ENCODE measurements at places on chromosomes 12 and 14.

DNA sequence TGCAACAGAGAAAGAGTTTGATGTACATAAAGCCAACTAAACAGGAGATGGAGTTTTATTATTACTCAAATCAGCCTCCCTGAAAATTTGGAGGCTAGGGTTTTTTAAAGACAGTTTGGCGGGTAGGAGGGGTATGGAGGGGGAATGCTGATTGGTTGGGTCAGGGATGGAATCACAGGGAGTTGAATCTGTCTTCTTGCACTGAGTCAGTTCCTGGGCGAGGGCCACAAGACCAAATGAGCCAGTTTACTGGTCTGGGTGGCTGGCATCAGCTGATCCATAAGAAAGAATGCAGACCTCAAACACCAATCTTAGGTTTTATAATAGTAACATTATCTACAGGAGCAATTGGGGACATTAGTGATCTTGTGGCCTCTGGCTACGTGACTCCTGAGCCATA lies 64.9 kb downstream of the RIN3 start:
- DNase-seq: no peak

- peak; percentile 55 for DNase-seq
Measured at GRCh38 chr12:68538726-68539614, 71.7 kb upstream of the RAP1B start.

DNA sequence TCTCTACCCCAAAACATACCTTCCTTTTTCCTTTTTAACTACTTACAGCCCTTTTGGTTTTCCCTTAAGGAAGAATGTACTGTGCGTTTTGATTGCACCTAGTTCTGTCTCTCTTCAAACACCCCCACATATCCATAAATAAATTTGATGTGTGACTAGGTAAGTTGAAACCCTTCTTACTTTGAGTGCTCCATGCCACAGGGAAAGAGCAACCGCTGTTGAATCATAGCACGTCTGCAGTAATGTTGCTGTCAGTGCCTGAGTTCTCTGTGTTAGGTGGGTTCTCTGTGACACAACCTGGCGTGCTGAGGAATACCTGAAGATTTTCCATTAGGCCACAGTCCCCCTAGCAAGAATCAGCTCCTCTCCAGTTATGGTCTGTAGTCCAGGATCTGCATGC lies 102.1 kb downstream of the FIGNL2 start:
- DNase-seq: no peak

- no peak for DNase-seq
Measured at GRCh38 chr12:10389904-10390303, at the start of gene KLRK1. Gene KLRK1 (minus strand): TSS chr12:10390041. CDS start chr12:10388810, 1,231 bp downstream.

GRCh38 chr14:88346048-88346639 lies 23.1 kb upstream of the KCNK10 start:
- DNase-seq: no peak

GRCh38 chr14:54488318-54488645 lies 498 bp downstream of the GMFB start:
- no peak for DNase-seq

DNA sequence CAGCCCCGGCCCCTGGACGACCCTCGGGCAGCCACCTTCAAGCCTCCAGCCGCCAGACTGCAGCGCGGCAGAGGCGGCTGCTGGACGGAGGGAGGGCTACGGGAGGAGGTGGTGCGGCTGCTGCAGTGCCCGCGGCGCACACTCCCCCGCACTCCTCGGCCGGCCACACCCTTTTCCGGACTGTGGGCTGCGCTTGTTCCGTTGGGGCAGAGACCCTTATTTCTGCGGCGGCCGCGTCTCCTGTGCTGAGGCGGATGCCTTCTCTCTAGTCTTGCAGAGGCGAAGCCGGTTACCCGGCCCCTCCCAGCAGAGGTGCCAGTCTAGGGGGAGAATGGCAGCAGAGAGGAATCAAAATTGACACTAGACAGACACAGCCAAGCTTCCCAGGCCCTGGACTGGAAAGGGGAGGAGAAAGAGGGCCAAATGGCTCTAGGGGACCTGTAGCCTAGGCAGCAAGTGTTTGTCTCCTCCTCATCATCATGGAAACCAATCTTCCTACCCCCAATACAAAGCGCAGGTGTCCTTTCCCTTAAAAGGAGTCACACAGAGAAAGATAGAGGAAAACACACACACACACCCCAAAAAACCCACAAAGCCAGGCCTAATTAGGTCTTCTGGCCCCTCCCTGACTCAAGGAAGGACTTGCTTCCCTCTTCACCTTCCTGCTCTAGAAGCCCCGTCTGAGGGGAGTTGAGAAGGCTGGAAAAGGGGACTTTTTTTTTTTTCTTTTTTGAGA lies 1.3 kb downstream of the ESYT1 start:
- DNase-seq: peak; percentile 74

DNA sequence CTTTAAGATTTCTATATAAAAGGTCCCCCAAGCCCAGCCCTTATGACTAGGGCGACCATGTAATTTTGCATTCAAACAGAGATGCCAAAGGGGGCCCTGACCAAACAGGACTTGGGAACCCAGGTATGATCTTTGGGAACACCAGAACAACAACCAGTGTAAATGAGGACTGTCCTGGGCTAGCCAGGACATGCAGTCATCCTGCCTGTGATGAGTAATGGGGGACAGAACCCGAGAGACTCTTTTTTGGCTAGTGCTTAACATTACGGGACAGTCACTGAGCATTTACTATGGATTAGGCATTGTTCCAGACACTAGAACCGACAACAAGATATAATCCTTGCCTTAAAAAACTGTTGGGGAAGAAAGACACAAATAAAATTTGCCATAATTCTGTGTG lies 337.3 kb downstream of the CACNA1C start:
- DNase-seq: no peak

DNA sequence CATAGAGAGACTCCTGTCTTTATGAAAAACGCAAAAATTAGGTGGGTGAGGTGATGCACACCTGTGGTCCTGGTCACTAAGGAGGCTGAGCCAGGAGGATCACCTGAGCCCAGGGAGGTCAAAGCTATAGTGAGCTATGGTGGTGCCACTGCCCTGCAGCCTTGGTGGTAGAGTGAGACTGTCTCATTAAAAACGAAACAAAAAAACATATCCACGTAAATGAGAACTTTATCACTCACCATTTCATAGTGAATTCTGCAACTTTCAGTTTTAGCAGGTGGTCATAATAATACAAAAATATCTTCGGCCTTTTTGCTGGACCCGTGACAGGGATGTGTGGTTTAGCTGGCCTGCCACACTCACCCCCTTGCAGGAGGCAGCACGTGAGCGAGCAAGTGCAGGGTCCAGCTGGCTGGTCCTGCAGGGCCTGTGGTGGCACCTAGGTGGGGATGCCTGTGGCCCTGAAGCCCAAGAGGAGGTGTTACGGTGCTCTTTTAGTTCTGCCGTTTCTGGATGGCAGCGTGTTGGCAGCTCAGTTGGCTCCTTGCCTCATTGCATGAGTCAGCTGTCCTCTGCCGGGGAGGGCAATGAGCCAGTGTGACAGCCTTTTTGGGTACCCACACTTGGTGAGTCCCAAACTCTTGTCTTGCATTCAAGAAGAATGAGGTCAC lies 1330.7 kb upstream of the TMEM132C start:
- DNase-seq: no peak

- DNase-seq: no peak
Measured at GRCh38 chr12:118999107-118999506, 17.8 kb downstream of the SRRM4 start.

DNA sequence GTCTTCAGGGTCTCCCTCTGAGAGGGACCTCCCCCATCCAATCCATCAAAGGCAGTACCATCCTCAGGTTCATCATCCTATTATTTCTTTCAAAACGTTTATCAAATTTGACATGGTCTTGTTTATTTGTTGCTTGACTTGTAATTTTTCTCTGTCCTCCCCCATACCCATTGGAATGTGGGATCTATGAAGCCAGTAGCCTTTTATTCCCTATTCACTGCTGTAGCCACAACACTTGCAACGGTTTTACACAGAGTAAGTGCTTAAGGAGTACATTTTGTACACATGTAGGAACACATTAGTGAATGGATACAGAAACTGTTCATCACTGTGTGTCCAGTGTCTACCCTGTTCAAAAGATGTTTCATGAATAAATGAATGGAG lies 41.5 kb downstream of the IGF1 start:
- no peak for DNase-seq

DNA sequence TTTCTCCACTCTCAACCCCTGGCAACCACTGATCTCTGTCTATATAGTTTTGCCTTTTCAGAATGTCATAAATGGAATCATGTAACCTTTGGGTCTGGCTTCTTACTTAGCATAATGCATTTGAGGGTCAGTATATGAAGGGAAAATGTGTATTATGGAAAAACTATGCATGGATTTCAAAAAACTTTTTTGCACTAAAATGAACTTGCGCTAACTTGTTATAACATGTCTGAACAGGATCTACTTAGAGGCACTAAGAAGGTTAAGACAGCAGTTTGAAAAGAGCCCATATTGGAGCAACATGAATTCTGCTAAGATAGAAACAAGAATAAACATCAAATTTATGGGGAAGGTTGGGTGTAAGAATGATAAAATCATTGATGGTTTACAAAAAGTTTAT lies 29.1 kb downstream of the SLC39A9 start:
- DNase-seq: no peak

DNA sequence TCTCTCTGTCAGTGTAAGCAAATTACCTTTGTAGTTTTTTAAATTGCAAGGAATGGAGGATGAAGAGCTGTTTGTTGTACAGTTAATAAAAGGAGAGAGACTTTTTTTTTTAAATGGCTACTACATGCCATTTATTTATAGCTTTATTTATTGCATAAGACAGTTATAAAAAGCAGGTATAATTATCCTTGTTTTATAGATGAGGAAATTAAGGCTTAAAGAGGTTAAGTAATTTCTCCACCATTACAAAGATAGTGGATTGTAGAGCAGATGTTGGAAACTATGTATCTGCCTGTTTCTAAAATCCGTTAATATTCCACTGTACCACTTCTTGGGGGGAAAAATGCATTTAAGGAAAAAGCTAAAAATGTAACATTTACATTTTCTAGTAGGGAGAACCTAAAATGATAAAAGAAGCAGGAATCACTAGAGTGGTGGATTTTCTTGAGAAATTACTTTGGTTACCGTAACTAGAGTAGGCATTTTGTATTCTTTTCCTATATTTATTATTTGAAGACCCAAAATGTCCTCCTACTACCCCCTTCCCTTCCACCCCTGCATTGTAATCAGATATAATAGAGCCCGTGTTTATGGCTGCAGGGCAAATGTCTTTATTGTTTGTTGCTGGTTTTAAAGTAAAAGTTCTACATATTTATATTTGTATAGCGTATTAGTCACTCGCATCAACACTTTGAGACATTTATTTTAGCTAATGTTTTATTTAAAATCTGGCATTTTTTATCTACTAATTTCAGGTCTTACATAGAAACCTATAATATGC lies 2.3 kb downstream of the SNAPC1 start:
- DNase-seq: peak; percentile 24

DNA sequence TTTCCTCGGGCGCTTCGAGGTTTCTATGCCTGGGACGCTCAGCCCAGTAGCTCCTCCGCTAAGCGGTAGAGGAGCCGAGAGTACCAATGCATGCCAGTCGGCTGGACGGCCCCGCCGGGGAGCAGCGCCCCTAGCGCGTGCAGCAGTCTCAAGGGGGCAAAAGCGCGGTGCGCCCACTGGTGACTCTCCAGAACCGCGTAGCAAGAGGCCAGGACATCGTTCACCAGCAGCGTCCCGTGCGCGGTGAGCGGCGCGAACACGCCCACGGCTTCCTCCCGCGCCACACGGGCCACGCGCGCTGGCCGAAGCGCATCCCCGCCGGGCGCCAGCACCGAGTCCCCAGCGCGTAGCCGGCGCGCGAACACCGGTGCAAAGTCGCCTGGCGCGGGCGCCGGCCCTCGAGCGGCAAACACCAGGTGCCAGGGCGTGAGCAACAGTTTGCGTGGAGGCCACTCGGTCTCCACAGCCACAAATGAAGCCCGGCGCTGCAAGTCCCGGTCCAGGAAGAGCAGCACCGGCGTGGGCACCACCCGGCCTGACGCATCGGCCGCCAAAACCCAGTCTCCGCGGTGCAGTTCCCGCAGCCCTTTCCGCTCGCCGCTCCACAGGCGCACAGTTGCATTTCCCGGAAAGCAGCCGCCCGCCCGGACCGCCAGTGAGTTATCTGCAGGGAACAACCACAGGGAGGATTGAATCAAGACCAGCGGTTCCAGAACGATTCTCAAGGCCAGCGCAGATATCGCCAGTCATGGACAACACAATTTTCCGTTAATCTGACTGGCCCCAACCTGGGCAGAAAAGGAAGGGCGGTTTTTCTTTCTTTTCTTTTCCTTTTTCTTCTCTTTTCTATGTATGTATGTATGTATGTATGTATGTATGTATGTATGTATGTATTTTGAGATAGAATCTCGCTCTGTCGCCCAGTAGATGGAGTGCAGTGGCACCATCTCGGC lies 4.5 kb downstream of the DHH start:
- peak; percentile 74 for DNase-seq

DNA sequence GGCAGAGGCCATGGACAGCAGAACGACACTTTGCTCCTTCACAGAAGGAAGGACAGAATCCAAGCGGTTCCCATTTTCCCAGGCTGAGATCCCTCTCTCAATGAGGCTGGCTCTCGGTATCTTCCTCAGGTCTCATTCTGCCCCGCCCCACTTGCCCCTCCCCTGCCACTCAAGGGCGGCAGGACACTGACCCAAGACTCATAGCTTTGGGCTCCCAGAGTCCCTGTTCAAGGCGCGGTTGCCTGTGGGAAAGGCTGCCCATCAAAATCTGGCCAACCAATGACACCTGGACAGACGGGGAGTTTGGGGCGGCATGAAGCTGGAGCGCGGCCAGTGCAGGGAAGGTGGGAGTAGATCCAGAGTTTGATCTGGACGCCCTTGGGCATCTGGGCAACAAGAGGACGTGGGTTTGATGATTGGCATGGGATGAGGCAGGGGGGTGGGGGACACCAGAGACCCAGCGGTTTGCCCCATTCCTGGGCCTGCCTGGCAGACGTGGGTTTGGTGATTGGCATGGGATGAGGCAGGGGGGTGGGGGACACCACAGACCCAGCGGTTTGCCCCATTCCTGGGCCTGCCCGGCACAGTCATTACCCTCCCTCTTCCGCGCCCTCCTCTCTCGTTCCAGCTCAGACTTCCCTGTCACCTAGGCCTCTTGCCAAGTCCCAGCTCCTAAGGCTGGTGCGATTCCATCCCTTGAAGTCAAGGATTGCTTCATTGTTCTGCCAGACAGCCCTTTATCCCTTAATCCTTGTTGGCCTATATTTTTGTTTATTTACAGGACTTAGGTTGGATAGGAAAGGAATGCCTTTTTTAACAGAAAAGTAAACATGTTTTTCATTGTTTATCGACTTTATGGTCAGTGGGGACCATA lies 92.1 kb downstream of the NINJ2 start:
- no peak for DNase-seq

- DNase-seq: peak; percentile 86
Measured at GRCh38 chr14:101705733-101706508, 55.6 kb upstream of the PPP2R5C start.

- no peak for DNase-seq
Measured at GRCh38 chr12:59890896-59891579, 295.2 kb downstream of the SLC16A7 start.

Data from NCI-H1417 (cell line).